ENCODE measurements at places on chromosomes 5 and 9. TPM values are rescaled to one million over a fixed set of nuclear protein-coding genes. Genes with fewer than 3 reads are reported as not detected.

GRCh38 chr5:135921388-135921787 is 25.7 kb upstream of the IL9 start:
- DNase-seq, result no peak

DNA sequence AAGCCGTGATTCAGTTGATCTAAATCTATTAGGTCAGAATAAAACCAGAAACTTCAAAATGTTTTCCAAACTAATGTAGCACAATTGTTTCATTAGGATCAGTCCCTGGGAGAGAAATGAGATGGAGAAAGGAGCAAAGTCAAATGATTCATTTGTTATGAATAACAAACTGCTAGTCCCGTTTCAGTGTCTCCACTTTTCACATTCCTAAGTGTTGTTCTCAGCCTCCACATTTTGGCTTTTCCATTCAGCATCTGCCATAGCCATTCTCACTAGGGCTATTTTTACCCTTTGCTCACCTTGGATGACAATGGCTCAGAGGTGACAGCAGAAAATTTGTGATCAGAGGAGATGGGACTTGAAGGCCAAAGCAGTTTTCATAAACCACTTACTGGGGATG is 314.1 kb upstream of the KIF2A start:
- DNase-seq, result no peak

DNA sequence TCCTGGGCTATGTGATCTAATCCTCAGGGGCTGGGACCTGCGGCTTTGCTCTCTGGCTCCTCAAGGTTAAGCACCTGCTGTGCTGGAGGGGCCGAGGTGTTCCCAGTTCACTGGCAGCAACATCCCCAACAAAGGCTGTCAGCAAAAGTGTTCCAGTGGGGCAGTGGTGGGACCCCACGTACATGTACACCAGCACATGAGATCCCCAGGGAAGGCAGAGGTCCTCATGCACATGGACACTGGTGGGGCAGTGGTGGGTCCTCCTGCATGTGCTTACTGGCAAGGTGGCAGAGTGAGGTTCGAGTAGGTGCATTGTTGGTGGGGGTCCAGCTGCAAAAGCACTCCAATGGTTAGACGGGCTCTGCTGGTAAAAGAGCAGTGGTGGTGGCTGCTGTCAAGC is 255.6 kb upstream of the MPDZ start:
- DNase-seq, result no peak

The MZB1 gene
- 0.38 TPM for total RNA-seq

The CCNJL gene
- total RNA-seq, result 65.0 TPM

GRCh38 chr9:2163231-2163885 is 148.2 kb downstream of the SMARCA2 start:
- no peak for DNase-seq

GRCh38 chr5:56025151-56025885 is 30.6 kb upstream of the IL6ST start:
- no peak for DNase-seq

The PCDHB12 gene
- total RNA-seq, result 8.4 TPM

GRCh38 chr9:93573516-93573828 is 2.9 kb upstream of the PHF2 start:
- DNase-seq, result no peak

The PCDHGA6 gene
- total RNA-seq, result 3.9 TPM

The GARIN3 gene
- total RNA-seq, result not detected

All from endothelial cell (in vitro differentiated cells).